ENCODE measurements at places on chromosomes 6 and 20.
A peak's percentile ranks its signal among the peaks of the same experiment; 100 is the strongest.

- DNase-seq: no peak
These were observed 65.0 kb downstream of the TOX2 start for GRCh38 chr20:43979576-43980105.

DNA sequence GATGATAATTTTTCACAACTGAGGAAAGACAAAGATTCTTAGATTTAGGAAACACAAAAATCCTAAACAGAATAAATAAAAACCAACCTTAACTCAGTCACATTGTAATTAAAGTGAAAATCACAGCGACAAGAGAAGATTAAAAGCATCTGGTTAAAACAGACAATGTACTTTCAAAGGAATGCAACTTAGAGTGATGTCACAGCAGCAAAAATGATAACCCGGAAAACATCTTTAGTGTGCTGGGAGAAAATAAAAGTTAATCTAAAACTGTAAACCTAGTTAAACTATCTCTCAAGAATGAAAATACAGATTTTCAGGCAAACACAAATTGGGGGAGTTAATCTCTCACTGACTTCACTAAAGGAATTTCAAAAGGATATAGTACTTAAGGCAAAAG, 76.8 kb upstream of the OGFRL1 start:
- no peak for DNase-seq

GRCh38 chr6:105890521-105891244, 195.5 kb upstream of the PRDM1 start:
- no peak for DNase-seq

DNA sequence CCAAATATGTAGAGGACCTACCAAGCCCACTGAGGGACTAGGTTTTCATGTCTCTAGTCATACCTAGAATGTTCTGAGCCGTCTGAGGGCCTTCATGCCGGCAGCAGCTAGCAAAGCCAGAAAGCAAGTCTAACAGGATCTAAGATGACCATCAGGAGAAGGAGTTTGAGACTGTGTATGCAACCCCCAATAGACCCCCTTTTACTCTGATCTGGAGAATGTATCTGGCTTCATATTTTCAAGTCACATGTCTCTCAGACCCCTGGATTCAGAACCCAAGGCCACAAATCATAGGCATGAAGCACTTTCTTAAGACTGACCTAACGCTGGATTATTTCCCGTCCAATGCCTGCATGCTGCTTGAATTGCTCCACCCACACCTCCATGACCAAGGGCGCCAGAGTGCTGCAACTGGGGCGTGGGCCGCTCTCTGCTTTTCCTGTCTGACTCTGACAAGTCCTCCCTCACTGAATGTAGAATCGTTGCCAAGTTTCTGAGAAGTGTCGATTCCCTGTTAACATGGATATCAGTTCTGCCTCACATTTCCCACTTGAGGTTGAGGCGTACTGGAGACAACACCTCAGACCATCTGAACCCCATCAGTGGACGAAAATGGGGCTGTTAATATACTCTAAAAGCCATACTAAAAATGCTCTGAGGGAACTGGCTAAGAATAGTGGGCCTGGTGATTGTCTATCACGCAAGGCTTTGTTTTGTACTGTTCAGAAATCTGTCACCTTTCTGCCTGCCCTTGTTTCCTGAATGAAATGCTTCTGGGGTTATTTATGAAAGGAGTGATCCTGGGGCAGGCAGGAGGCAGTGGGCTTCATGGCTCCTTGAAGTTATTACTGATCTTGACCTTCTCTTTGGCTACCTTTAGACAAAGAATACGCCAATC, 23.9 kb upstream of the ASXL1 start:
- DNase-seq: peak; percentile 83

GRCh38 chr6:6557886-6558285, 30.6 kb upstream of the LY86 start:
- no peak for DNase-seq

- DNase-seq: no peak
These were observed 155.7 kb upstream of the SUPT3H start for GRCh38 chr6:45533386-45533785.

DNA sequence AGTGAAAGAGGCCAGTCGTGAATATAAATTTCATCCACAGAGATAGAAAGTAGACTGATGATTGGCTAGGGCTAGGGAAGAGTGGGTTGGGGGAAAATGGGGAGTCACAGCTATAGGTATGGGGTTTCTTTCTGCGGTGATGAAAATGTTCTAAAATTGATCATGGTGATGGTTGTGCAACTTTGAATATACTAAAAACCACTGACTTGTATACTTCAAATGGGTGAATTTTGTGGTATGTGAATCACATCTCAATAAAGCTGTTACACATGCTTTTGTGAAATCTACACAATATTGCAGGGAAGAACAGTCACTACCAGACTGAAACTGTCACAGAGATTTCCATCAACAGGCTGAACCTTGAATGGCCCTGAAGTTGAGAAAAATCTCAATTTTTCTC, 61.5 kb downstream of the LYRM4 start:
- no peak for DNase-seq

DNA sequence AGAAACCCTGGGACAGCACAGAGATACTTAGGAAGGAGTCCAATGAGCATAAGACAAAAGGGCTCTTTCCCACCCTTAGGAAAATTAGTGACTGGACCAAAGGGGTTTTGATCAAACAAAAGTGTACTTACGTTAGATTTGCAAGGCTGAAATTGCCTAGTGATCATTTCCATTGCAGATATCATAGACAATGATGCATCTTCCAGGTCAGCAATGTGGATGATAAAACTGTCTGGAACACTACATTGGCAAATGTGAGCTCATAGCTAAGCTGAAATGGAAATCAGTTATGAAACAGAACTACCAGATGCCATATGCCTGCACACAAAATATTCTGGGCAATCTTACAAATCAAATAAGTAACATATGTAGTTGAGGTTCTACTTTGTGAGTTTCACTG, 34.0 kb downstream of the LY86 start:
- no peak for DNase-seq

DNA sequence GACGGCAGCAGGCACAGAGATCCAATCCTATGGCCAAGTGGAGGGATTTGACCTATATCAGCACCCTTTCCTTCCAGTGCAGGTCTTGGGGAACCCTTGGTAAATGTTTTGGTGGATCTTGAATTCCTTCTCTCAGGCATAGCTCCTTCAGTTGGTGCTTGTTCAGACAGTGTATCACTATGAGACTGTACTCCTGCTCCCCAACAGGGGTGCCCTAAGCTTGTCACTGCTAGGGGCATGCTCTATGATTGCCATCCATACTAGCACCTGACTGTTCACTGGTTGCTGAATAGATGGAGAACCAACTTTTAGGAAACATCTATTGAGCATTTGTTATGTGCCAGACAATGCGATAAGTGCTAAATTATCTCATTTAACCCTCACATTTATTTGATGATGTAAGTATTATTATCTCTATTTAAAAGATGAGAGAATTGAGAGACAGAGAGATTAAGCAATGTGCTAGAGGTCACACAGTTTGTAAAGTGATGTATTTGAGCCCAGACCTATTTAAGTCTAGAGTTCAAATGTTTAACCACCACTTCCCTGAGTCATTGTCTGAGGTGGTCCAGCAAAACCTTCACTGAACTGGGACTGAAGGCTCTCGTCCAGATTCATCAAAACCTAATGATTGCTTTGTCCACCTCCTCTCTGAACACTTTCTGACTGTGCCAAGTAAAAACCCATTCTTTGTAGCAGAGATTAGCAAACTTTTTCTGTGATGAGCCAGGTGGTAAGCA, 34.3 kb downstream of the ADGRF1 start:
- DNase-seq: no peak

GRCh38 chr20:37520419-37520955, 563 bp upstream of the NNAT start:
- DNase-seq: no peak

DNA sequence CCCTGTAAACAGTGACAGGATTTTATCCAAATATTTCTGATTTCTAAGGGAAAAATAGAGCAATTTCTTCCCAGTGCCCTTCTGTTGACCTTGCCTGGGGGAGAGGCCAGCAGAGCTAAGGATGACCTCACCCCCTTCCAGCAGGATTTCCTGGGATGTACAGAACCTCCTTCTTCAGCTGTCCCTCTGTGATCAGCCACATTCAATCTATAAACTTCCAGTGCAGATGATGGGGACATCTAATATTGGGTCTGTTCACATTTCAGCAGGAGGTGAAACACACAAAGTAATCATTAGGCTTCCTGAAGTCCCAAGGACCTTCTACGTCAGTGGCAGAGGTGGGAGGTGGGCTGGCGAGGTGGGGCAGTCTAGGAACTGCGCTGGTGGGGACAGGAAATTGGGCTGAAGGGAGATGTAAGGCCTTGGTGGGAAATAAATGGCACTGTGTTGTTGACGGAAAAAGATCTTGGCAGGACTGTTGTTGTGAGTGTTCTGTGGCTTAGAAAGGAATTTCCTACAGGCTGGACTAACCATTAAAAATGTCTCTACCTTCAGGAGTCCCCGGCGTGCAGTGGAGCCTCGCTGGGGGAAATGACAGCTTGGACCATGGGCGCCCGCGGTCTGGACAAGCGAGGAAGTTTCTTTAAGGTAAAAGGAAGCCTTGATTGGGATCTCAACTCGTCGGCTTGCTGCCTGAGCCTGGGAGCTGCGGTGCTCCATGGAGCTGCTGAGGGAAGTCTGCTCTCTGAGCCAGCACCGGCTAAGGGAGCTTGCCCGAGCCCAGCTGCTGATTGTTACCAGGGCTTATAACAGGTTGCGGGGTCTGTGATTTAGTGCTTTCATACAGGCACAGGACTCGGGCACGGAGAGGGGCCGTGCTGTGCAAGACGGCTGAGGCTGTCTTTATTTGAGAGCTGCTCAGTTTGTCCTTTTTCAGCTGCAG, 127.9 kb upstream of the NAA20 start:
- no peak for DNase-seq

DNA sequence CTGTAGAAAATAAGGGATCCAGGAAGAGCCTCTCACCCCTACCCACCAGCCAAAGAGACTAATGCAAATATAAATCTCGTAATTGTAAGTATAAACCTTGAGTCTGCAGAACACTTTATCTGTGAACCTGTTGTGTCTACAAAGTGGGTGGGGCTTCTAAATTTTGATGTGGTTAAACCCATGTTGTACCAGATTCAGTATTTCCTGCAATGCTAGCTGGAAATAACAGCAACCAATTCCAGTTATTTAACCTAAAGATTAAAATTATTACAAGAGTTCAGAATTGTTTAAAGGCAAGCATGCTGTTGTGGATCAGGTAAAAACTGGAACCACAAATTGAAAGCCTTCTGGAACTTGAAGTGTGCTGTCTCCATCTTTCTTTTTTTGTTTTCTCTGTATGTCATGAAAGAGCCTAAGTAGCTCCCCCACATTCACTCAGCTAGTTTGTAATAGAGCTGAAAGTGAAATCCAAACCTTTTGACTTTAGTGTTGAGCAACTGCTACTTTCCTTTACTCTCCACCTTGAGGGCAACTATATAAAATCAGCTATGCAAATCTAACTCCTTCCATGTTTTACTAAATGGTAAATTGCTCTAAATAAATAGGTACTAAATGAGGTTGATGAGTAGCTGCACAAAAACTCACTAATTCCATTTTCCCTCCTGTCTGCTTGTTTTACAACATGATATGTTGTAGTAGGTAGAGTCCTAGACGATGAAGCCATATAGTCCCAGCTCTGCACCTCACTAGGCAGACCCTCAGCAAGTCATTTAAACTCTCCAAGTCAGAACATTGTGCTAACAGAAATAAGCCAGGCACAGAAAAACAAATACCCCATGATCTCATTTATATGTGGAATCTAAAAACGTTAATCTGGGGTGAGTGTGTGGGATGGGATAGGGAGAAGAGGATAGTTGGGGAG, 17.9 kb upstream of the THEMIS start:
- DNase-seq: no peak

- DNase-seq: no peak
These were observed 654.1 kb downstream of the KIF16B start for GRCh38 chr20:15919118-15919517.

- DNase-seq: no peak
These were observed 34.9 kb downstream of the ASCC3 start for GRCh38 chr6:100846276-100846675.

DNA sequence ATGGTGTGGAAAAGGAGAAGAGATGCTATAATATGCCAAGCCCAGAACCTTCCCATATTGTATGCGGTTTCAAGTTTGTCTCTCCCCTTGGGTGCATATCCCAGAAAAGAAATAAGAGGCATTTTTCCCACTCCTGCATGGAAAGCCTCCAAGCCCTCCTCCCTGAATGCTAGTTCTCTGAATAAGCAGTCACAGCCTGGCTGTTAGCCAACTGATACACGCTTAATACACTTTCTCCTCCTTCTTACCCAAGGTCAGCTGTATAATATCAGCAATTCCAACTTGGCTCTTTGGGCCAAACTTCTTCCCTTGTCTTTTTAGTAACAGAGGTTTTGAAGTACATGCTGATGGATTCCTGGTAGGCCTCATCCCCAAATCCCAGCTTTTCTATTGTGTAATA, 440.1 kb downstream of the EPHA7 start:
- DNase-seq: no peak

GRCh38 chr6:10398446-10399218, 16.2 kb downstream of the TFAP2A start:
- DNase-seq: no peak

GRCh38 chr6:119887666-119888065, 538.1 kb upstream of the MAN1A1 start:
- no peak for DNase-seq

DNA sequence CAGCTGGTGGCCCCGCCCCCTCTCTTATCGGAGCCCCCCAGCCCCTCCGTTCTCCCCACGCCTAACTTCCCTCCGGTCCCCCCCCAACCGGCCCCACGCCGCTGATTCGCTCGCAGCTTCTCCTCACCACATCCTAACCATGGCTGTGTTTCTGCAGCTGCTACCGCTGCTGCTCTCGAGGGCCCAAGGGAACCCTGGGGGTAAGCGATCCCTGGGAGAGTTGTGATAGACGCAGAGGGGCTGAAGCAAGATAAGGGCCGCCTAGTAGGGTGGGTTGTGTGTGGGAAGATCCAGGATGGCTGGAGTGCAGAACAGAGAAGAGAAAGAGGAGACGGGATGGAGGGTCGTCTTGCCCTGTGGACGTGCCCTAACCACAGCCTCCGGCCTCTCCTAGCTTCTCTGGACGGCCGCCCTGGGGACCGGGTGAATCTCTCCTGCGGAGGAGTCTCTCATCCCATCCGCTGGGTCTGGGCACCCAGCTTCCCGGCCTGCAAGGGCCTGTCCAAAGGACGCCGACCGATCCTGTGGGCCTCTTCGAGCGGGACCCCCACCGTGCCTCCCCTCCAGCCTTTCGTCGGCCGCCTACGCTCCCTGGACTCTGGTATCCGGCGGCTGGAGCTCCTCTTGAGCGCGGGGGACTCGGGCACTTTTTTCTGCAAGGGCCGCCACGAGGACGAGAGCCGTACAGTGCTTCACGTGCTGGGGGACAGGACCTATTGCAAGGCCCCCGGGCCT, at the start of gene MPIG6B:
TSS of gene MPIG6B (plus strand) at position 129 of the 735 bp plus-strand sequence. CDS start at position 140, 11 bp downstream.
- DNase-seq: no peak

GRCh38 chr6:33794910-33795623, 6.1 kb upstream of the LEMD2 start:
- no peak for DNase-seq

- DNase-seq: no peak
These were observed 54.1 kb downstream of the CDS2 start for GRCh38 chr20:5180933-5181332.

- DNase-seq: no peak
These were observed 45.0 kb downstream of the RNF144B start for GRCh38 chr6:18432180-18432579.

GRCh38 chr6:104959026-104959858, 2.3 kb downstream of the LIN28B start:
- DNase-seq: no peak

- DNase-seq: peak; percentile 89
These were observed at the start of gene RSPH9 for GRCh38 chr6:43644940-43645612. Gene RSPH9 (plus strand): TSS chr6:43645036. CDS start chr6:43645099, 63 bp downstream.

GRCh38 chr6:52573295-52573694, 3.6 kb downstream of the TRAM2 start:
- DNase-seq: no peak

Data from posterior vena cava (tissue), 2 donors.